Activated CD4-positive, CD25-positive, alpha-beta regulatory T cell treated with anti-CD3 and anti-CD28 coated beads, Interleukin-2, amount 50 U/mL, for 24 hours (primary cell): ENCODE measurements at places on chromosomes 6 and 20.

GRCh38 chr6:37493661-37493995 is 6.1 kb downstream of the CCDC167 start:
- no peak for ATAC-seq

DNA sequence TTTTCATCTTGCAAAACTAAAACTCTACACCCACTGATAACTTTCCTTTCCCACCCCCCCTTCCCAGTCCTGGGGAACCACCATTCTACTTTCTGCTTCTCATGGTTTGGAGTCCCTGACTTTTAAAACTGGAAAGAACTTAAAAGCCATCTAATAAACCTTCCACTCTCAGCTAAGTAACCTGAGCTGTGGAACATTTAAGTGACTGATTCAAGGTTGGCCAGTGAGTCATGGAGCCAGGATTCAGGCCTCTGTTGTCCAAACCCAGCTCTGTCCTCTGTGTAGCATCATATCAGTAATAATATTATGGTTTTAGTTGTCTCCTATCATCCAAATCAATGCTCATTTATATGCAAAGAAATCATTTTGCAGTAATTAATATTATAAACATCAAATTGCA is 176.0 kb upstream of the NT5E start:
- ATAC-seq, result no peak

GRCh38 chr20:53940907-53941545 is 129.4 kb downstream of the BCAS1 start:
- ATAC-seq, result no peak

- ATAC-seq, result no peak
Measured at GRCh38 chr20:20414640-20415220, 46.8 kb downstream of the INSM1 start.

- ATAC-seq, result no peak
Measured at GRCh38 chr6:74069089-74069581, 373.1 kb downstream of the CD109 start.

- no peak for ATAC-seq
Measured at GRCh38 chr6:152600022-152600421, 37.1 kb downstream of the SYNE1 start.
